ENCODE measurements at places on chromosomes 13 and 19. TPM values are rescaled to one million over a fixed set of nuclear protein-coding genes. Genes with fewer than 3 reads are reported as not detected.

GRCh38 chr19:11451327-11451870 is 16.0 kb downstream of the PRKCSH start:
- no peak overlapping the region for H3K27ac ChIP-seq
- H3K36me3 ChIP-seq: peaks cover 17% of the 10 kb centered on the region

DNA sequence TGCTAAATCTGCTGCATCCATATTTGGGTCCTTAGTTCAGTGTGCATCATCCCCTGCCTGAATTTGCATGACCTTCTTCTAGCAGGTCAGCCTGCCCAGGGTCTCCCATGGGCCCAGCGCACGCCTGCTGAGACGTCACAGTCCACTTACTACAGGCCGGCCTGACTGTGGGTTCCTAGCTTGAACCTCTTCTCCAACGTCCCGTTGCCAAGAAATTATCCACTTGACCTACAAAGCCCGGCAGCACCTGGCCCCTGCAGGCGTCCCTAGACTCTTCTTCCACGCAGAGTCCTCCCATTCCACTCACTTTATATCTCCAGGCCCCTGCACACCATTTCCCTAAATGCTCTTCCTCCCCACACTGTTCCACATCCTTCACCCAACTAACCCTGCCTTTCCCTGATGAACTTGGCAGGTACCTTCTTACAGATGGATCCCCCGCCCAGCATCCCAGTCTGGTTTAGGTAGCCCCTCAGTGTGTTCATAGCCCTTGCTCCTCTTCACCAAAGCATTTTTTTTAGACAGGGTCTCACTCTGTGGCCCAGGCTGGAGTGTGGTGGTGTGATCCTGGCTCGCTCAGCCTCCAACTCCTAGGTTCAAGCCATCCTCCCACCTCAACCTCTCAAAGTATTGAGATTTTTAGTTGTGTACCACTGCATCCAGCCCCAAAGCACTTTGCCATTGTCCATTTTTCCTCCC is 155.0 kb upstream of the SOX1 start:
- H3K36me3 ChIP-seq: no peaks in the 10 kb centered on the region
- DNase-seq: no peak
- H3K27ac ChIP-seq: no peak overlapping the region
- no peak overlapping the region for H3K4me3 ChIP-seq
- peaks cover 26% of the 10 kb centered on the region for H3K27me3 ChIP-seq

- no peak overlapping the region for H3K4me3 ChIP-seq
- DNase-seq: no peak
- H3K4me1 ChIP-seq: no peaks in the 10 kb centered on the region
- no peak overlapping the region for H3K27ac ChIP-seq
- H3K27me3 ChIP-seq: no peaks in the 10 kb centered on the region
- H3K36me3 ChIP-seq: no peaks in the 10 kb centered on the region
These were observed 24.9 kb upstream of the GAS6 start for GRCh38 chr13:113888701-113889330.

- H3K36me3 ChIP-seq: no peaks in the 10 kb centered on the region
- DNase-seq: peak; percentile 14
- H3K27me3 ChIP-seq: no peaks in the 10 kb centered on the region
- H3K4me3 ChIP-seq: no peak overlapping the region
These were observed 37.8 kb upstream of the GAS6 start for GRCh38 chr13:113901642-113902041.

DNA sequence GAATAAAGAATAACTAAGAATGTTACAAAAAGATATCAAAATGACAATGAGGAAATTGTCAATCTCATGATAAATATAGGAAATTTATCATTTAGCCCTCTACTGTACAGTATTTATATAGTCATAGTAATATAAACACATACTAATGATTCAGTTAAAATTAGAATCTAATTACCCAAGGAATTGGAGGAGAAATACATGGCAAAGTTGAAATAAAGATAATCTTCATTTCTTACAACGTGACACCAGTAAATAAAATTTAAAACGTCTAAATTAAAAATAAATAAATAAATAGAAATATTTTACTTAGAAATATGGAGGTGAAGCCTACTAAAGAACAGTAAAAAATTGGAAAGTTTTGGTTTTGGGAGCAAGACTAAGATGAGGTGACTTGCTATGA is 2163.1 kb upstream of the PCDH20 start:
- DNase-seq: no peak
- no peaks in the 10 kb centered on the region for H3K4me1 ChIP-seq
- no peak overlapping the region for H3K27ac ChIP-seq
- H3K36me3 ChIP-seq: no peaks in the 10 kb centered on the region

GRCh38 chr13:48446464-48446863 is 33.6 kb upstream of the LPAR6 start:
- DNase-seq: no peak
- no peaks in the 10 kb centered on the region for H3K4me1 ChIP-seq
- no peak overlapping the region for H3K27ac ChIP-seq
- H3K4me3 ChIP-seq: no peak overlapping the region
- no peaks in the 10 kb centered on the region for H3K27me3 ChIP-seq

- no peaks in the 10 kb centered on the region for H3K27me3 ChIP-seq
- H3K36me3 ChIP-seq: no peaks in the 10 kb centered on the region
- H3K4me3 ChIP-seq: no peak overlapping the region
These were observed 68.2 kb downstream of the ITGBL1 start for GRCh38 chr13:101520672-101521071.

DNA sequence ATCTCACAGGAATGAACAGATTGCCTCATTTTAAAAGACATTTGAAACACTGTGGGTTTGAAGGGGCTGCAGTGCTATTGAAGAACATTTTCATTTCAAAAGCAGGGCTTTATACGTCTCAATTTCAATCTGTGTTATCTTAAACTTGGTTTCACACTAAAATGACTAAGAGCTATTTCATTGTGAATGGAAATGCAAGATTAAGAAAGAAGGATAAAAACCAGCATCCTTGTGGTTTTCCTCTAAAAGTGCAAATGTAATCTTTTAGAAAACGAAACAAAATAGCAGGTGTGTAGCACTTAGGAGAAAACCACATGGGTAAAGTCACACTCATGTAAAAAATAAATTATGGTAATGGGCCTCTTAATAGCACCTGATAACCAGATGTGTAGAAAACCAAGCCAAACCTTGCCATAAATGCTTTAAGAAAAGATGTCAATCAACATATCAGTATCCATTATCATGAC is 397.7 kb downstream of the GPC6 start:
- no peaks in the 10 kb centered on the region for H3K36me3 ChIP-seq
- H3K4me1 ChIP-seq: no peaks in the 10 kb centered on the region
- no peak overlapping the region for H3K27ac ChIP-seq

- H3K4me3 ChIP-seq: no peak overlapping the region
- no peak for DNase-seq
- H3K4me1 ChIP-seq: no peaks in the 10 kb centered on the region
- no peaks in the 10 kb centered on the region for H3K27me3 ChIP-seq
- H3K36me3 ChIP-seq: no peaks in the 10 kb centered on the region
These were observed 59.9 kb upstream of the SLAIN1 start for GRCh38 chr13:77637588-77637987.

DNA sequence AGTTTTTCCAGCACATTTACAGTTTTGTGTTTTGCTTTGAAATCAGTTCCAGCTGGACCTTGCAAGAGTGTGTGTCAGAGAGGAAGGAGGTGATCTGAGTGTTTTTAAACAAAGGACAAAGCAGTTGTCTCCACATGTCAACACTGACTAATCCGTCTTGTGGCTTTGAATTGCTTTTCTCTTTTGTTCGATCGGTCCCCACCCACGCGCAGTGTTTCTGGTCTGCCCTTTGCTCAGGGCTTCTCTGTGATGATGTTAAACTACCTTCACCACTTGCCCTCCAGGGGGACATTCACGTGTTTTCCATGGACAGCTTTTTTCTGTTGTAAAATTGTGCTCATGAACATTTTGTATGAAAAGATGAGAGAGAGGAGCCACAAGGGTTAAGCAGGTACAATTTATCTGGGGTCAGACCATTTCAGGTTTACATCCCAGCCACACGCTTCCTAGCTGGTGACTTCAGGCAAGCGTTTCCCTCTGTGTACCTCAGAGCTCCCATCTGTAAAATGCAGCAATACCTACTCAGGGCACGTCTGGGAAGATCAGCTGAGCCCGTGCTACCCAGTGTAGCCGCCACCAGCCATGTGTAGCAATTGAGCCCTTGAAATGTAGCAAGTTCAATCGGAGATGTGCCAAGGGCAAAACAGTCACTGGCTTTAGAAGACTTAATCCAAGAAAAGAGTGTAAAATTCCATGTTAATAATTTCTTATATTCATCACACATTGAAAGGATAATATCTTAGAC is 13.5 kb upstream of the PLA2G4C start:
- no peaks in the 10 kb centered on the region for H3K36me3 ChIP-seq
- H3K27me3 ChIP-seq: no peaks in the 10 kb centered on the region
- DNase-seq: peak; percentile 40
- no peaks in the 10 kb centered on the region for H3K4me1 ChIP-seq
- no peak overlapping the region for H3K4me3 ChIP-seq

- no peaks in the 10 kb centered on the region for H3K4me1 ChIP-seq
- no peaks in the 10 kb centered on the region for H3K36me3 ChIP-seq
- peak; percentile 58 for DNase-seq
- H3K4me3 ChIP-seq: no peak overlapping the region
These were observed 61.2 kb upstream of the WDFY2 start for GRCh38 chr13:51523082-51523518.

DNA sequence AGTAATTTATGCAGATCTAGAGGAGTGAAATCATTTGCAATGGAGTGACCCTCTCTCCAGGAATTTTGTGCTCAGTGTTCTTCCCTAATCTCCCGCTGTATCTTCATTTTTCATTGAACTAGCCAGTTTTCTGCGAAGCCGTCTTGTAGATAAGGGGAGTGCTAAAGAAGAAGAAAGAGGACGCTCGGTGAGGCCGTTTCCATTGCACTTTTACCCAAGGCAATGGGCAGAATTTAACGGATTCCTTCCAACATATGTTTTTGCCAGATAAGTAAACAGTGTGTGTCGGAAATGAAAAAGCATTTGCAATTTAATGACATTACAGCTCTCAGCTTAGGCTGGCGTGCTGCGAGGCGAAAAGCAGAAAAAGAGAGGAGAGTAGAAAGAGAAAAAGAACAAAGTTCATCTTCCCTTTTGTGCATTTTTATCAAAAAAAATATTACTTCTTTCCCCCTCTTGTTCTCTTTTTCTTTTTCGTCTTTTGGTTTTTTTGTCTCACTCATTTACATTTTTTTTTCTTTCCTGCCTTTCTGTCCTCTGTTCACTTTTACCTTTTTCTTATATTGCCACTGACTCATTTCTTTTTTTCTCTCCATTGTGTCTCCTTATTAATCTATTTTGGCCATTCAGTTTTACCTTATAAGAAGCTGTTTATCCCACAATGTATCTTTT is 49.9 kb downstream of the SOX21 start:
- no peak for DNase-seq
- H3K27me3 ChIP-seq: no peaks in the 10 kb centered on the region
- no peak overlapping the region for H3K4me3 ChIP-seq
- H3K27ac ChIP-seq: no peak overlapping the region

DNA sequence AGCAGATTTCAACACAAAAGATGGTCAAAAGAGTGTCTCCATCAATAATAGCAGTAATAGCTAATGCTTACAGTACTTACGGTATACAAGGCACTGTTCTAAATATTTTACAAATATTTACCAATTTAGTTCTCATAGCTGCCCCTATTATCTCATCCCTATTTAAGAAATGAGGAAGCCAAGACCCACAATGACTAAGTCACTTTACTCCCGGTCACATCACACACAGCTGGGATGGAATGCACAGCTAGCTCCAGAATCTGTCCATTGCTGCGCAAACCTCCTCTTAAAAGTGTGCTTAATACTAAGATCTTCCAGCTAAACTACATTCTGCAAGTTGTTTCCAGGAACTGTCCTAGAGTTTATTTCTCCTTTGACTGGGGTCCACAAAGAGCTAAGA is 63.4 kb downstream of the RAP2A start:
- no peaks in the 10 kb centered on the region for H3K27me3 ChIP-seq
- H3K36me3 ChIP-seq: no peaks in the 10 kb centered on the region
- H3K4me1 ChIP-seq: no peaks in the 10 kb centered on the region
- no peak for DNase-seq

DNA sequence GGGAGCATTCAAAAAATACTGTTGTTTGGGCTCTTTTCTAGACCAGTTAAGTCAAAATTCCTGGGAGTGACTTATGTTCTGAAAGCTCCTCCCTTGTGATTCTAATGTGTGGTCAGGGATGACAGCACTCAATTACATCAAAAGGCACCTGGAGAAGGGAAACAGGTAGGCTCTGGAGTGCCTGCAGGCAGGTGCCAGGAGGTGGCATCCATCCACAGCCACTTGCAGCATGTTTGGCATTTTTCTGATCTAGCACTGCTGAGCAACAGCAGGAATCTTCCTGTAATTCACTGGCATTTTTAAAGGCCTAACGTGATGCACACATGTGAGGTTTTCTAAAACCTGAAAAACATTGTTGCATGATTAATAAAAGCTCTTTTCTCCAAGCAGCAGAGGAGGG is 94.6 kb downstream of the CCNA1 start:
- H3K4me3 ChIP-seq: no peak overlapping the region
- H3K27me3 ChIP-seq: no peaks in the 10 kb centered on the region
- no peaks in the 10 kb centered on the region for H3K4me1 ChIP-seq
- H3K27ac ChIP-seq: peak overlapping the region; percentile 80
- DNase-seq: peak; percentile 50

- no peaks in the 10 kb centered on the region for H3K36me3 ChIP-seq
- H3K4me3 ChIP-seq: no peak overlapping the region
- no peaks in the 10 kb centered on the region for H3K4me1 ChIP-seq
- H3K27ac ChIP-seq: no peak overlapping the region
- no peak for DNase-seq
- H3K27me3 ChIP-seq: no peaks in the 10 kb centered on the region
These were observed 5.2 kb downstream of the INSR start for GRCh38 chr19:7288977-7289376.

- H3K4me1 ChIP-seq: no peaks in the 10 kb centered on the region
- DNase-seq: no peak
- H3K4me3 ChIP-seq: no peak overlapping the region
- no peaks in the 10 kb centered on the region for H3K27me3 ChIP-seq
These were observed 7.6 kb upstream of the ENOX1 start for GRCh38 chr13:43794416-43794815.

DNA sequence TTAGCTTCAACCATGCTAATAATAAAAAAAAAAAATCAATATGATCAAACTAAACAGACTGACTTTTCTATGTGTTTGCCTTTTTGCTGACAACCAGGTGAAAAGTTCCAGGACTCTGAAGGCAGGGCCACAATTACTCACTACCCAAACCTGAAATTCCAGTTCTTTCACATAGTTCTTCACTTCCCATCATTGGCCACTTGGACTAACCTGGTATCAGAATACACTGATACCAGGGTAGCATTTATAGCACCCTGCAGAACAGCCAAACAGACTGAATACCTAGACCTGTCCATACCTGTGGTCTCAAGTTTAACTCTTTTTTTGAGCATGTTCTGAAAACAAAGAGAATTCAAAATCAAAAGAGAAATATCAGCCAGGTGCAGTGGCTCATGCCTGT is 25.1 kb downstream of the ELF1 start:
- DNase-seq: no peak
- no peak overlapping the region for H3K4me3 ChIP-seq

DNA sequence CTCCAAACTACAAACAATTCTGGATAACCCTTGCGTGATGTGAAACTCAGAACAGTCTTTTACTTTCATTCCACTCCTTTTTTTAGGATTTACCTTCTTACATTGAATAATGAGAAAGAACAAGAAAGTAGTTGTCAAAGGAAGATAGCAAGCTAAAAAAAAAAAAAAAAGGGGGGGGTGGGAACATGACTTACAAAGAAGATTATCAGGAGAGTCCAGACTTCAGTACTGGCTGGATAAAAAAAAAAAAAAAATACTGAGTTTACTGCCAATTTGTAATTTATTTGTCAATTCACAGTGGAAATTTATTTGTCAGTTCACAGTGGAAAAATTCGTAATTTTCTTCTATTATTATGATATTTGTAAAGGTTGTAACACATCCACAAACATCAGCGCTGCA is 792.4 kb upstream of the SLITRK5 start:
- H3K4me3 ChIP-seq: no peak overlapping the region
- no peaks in the 10 kb centered on the region for H3K4me1 ChIP-seq

ZNF541 gene
- total RNA-seq: 0.15 TPM

PSG6 gene
- total RNA-seq: not detected

MYH14 gene
- 24.7 TPM for total RNA-seq

ZNF813 gene
- 3.4 TPM for total RNA-seq

Measured in breast epithelium (tissue), 4 donors.